ENCODE measurements at places on chromosomes 5 and 9.

- peak; percentile 74 for DNase-seq
- H3K27ac ChIP-seq = peak overlapping the region; percentile 97
- peaks cover 28% of the 10 kb centered on the region for H3K4me1 ChIP-seq
These were observed 721 bp upstream of the MAML1 start for GRCh38 chr5:179731791-179732411.

GRCh38 chr5:167716126-167716775, 575.2 kb upstream of the WWC1 start:
- peaks cover 4% of the 10 kb centered on the region for H3K27me3 ChIP-seq
- H3K36me3 ChIP-seq = no peaks in the 10 kb centered on the region
- no peak overlapping the region for H3K4me3 ChIP-seq
- H3K4me1 ChIP-seq = no peaks in the 10 kb centered on the region
- no peak overlapping the region for H3K27ac ChIP-seq

GRCh38 chr5:149646564-149646963, 65.3 kb downstream of the ARHGEF37 start:
- no peaks in the 10 kb centered on the region for H3K4me1 ChIP-seq
- H3K27ac ChIP-seq = no peak overlapping the region
- H3K27me3 ChIP-seq = no peaks in the 10 kb centered on the region
- H3K4me3 ChIP-seq = no peak overlapping the region
- no peak for DNase-seq
- H3K36me3 ChIP-seq = no peaks in the 10 kb centered on the region

DNA sequence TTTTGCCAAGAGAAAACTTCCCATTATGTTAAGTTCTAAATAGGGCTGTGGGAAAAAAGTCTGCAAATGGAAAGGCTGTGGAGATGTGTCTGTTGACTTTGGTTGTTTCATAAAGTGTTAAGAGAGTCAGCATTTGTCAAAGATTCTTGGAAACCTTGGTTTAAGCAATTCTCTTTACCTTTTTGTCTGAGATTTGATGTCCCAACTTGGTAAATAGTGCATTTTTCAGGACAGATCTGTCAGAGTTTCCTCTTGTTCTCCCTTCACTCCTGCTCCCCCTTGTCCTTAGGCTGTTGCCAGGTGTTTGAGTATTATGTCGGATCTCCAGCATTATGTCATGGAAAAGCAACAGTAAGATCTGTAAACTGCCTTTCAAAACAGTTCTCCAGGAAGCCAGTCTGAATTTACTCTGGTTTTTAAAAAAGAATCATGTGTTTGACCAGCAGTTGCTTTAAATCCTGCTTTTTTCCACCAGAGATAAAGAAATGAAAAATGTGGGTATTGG, 79.1 kb upstream of the ADAMTSL1 start:
- no peak overlapping the region for H3K4me3 ChIP-seq
- no peak for DNase-seq
- peaks cover 14% of the 10 kb centered on the region for H3K4me1 ChIP-seq
- H3K27ac ChIP-seq = no peak overlapping the region
- H3K36me3 ChIP-seq = no peaks in the 10 kb centered on the region

- no peak for DNase-seq
- H3K4me1 ChIP-seq = no peaks in the 10 kb centered on the region
- H3K36me3 ChIP-seq = no peaks in the 10 kb centered on the region
- H3K4me3 ChIP-seq = no peak overlapping the region
- no peak overlapping the region for H3K27ac ChIP-seq
- peaks cover 13% of the 10 kb centered on the region for H3K27me3 ChIP-seq
These were observed 21.8 kb upstream of the ANKRD18A start for GRCh38 chr9:38641985-38642864.

- no peaks in the 10 kb centered on the region for H3K36me3 ChIP-seq
- H3K4me3 ChIP-seq = no peak within 1 kb of the TSS
- peaks cover 26% of the 10 kb centered on the region for H3K4me1 ChIP-seq
- peak; percentile 67 for DNase-seq
- no peak within 1 kb of the TSS for H3K27ac ChIP-seq
These were observed at the start of gene FSTL4 for GRCh38 chr5:133612249-133612860. Gene FSTL4 (minus strand): TSS chr5:133612541.

GRCh38 chr5:4022056-4022670, 426.5 kb downstream of the IRX1 start:
- no peak for DNase-seq
- H3K4me1 ChIP-seq = no peaks in the 10 kb centered on the region
- H3K36me3 ChIP-seq = no peaks in the 10 kb centered on the region
- no peak overlapping the region for H3K4me3 ChIP-seq
- no peak overlapping the region for H3K27ac ChIP-seq

DNA sequence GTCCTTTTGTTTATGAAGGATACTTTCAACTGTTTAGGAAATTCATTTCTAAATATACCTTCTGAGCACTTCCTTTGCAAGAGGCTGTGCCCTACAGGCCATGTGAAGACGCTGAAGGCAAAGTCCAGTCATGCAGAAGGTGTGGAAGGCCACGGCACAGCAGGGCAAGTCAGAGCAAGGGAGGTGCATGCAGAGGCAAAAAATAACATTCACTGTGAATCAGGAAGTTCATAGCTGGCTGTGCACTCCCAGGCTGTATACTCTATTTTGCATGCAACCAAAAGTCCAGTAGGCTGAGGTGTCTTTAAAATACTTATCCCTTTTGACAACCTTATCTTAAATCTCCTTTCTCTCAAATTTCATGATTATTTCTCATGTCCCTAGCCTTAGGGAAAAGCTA, 50.3 kb downstream of the GNAQ start:
- H3K27ac ChIP-seq = no peak overlapping the region
- no peaks in the 10 kb centered on the region for H3K36me3 ChIP-seq
- peak; percentile 34 for DNase-seq
- peaks cover 16% of the 10 kb centered on the region for H3K4me1 ChIP-seq

- DNase-seq = no peak
- peaks cover 32% of the 10 kb centered on the region for H3K4me1 ChIP-seq
- peaks cover 90% of the 10 kb centered on the region for H3K27me3 ChIP-seq
- H3K27ac ChIP-seq = no peak overlapping the region
These were observed 732 bp upstream of the MCIDAS start for GRCh38 chr5:55227664-55228430.

GRCh38 chr9:13731637-13732036, 452.1 kb upstream of the MPDZ start:
- no peaks in the 10 kb centered on the region for H3K36me3 ChIP-seq
- H3K27me3 ChIP-seq = no peaks in the 10 kb centered on the region
- H3K4me3 ChIP-seq = no peak overlapping the region
- no peaks in the 10 kb centered on the region for H3K4me1 ChIP-seq

GRCh38 chr5:73900566-73900965, 274.6 kb downstream of the ARHGEF28 start:
- H3K27me3 ChIP-seq = no peaks in the 10 kb centered on the region
- no peaks in the 10 kb centered on the region for H3K4me1 ChIP-seq
- no peak overlapping the region for H3K27ac ChIP-seq
- H3K4me3 ChIP-seq = no peak overlapping the region
- H3K36me3 ChIP-seq = no peaks in the 10 kb centered on the region

GRCh38 chr5:88394536-88395175, 126.0 kb upstream of the TMEM161B start:
- no peak for DNase-seq
- H3K4me1 ChIP-seq = no peaks in the 10 kb centered on the region
- no peaks in the 10 kb centered on the region for H3K36me3 ChIP-seq
- H3K4me3 ChIP-seq = no peak overlapping the region

GRCh38 chr9:16833296-16833835, 37.1 kb downstream of the BNC2 start:
- no peak overlapping the region for H3K4me3 ChIP-seq
- DNase-seq = no peak
- no peaks in the 10 kb centered on the region for H3K27me3 ChIP-seq
- no peak overlapping the region for H3K27ac ChIP-seq
- H3K36me3 ChIP-seq = no peaks in the 10 kb centered on the region
- H3K4me1 ChIP-seq = peaks cover 5% of the 10 kb centered on the region

DNA sequence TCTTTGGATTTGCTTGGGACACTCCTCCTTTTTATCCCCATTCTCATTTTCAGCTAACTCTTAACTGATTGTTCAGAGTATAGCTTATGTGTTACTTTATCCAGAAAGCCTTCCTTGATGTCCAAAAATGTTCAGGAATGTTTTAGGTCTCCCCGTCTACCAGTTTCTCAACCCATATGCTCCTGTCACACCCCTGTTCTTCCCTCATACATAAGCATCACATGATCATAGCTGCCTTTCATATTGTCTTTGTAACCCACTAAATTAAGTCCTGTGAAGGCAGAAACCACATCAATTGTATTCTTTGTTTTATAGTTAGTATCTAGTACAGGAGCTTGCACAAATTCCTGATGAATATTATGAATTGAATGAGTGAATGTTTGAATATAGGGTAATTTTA, 321.9 kb upstream of the ACTBL2 start:
- H3K4me1 ChIP-seq = no peaks in the 10 kb centered on the region
- H3K27ac ChIP-seq = no peak overlapping the region
- no peaks in the 10 kb centered on the region for H3K27me3 ChIP-seq
- no peaks in the 10 kb centered on the region for H3K36me3 ChIP-seq
- no peak overlapping the region for H3K4me3 ChIP-seq
- no peak for DNase-seq

GRCh38 chr9:89340332-89340731, 22.0 kb downstream of the SECISBP2 start:
- no peaks in the 10 kb centered on the region for H3K27me3 ChIP-seq
- no peaks in the 10 kb centered on the region for H3K4me1 ChIP-seq

GRCh38 chr9:123727332-123727731, 202.6 kb downstream of the DENND1A start:
- no peaks in the 10 kb centered on the region for H3K36me3 ChIP-seq
- H3K27ac ChIP-seq = no peak overlapping the region
- DNase-seq = no peak
- no peaks in the 10 kb centered on the region for H3K27me3 ChIP-seq
- no peak overlapping the region for H3K4me3 ChIP-seq

DNA sequence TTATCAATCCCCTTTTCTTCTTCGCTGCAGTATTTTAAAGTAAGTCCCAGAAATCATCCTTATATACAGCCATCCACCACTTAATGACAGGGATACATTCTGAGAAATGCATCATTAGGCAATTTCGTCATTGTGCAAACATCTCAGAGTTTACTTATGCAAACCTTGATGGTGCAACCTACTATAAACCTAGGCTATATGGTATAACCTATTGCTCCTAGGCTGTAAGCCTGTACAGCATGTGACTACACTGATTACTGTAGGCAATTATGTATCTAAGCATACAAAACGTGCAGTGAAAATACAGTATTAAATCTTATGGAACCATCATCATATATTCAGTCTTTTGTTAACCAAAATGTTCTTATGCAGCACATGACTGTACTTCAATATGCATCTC, 36.8 kb downstream of the SAXO1 start:
- no peaks in the 10 kb centered on the region for H3K36me3 ChIP-seq
- no peak for DNase-seq
- no peak overlapping the region for H3K27ac ChIP-seq
- H3K4me1 ChIP-seq = peaks cover 6% of the 10 kb centered on the region
- no peak overlapping the region for H3K4me3 ChIP-seq

- no peak overlapping the region for H3K4me3 ChIP-seq
- no peak overlapping the region for H3K27ac ChIP-seq
- H3K4me1 ChIP-seq = no peaks in the 10 kb centered on the region
- DNase-seq = no peak
- no peaks in the 10 kb centered on the region for H3K27me3 ChIP-seq
- H3K36me3 ChIP-seq = no peaks in the 10 kb centered on the region
These were observed 20.2 kb upstream of the CEP78 start for GRCh38 chr9:78215706-78216105.
